ENCODE measurements at places on chromosomes 5 and 9. TPM values are rescaled to one million over a fixed set of nuclear protein-coding genes. Genes with fewer than 3 reads are reported as not detected.

DNA sequence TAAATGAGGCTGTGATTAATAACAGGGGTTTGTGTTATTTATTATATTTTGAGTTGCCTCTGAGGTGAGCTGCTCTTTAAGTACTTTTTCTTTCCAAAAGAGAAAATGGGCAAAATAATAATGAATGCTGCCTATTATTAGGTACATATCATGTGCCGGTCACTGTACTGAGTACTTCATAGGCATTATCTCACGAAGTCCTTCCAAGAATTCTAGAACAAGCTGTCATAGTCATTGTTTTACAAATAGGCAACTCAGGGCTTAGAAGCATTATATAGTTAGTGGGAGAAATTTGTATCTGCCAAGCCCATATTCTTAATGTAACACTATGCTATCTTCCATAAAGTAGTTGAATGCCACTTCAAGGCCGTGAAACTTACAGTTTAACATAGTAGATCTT, 628.7 kb downstream of the CCDC171 start:
- H3K4me3 ChIP-seq: no peak overlapping the region
- no peaks in the 10 kb centered on the region for H3K27me3 ChIP-seq
- no peaks in the 10 kb centered on the region for H3K36me3 ChIP-seq
- DNase-seq: no peak
- H3K27ac ChIP-seq: no peak overlapping the region

- no peak overlapping the region for H3K4me3 ChIP-seq
- no peak overlapping the region for H3K27ac ChIP-seq
- no peak for DNase-seq
- no peaks in the 10 kb centered on the region for H3K27me3 ChIP-seq
Measured at GRCh38 chr9:7433508-7434292, 365.9 kb downstream of the DMAC1 start.

GRCh38 chr5:2761921-2762488, 10.5 kb upstream of the IRX2 start:
- H3K4me1 ChIP-seq: no peaks in the 10 kb centered on the region
- H3K4me3 ChIP-seq: no peak overlapping the region
- H3K27ac ChIP-seq: peak overlapping the region; percentile 14

DNA sequence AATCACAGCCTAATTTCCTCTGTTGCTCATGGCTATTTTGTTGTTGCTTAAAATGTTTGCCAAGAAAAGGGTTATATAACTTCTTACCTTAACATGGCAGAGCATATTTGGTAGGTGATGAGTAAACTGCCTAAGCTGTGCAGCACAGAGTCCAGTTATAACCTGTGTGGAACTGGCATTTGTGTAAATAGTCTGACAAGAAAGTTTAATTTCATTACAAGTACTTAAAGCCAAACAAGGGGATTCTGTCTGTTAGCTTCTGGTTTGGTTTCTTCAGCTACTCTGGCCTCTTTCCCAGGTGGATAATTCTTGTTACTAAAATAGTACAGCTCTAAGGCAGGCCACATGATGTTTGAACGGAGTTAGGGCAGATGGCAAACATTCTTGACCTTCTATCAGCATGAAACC, 72.2 kb downstream of the PTCD2 start:
- no peak overlapping the region for H3K27ac ChIP-seq
- no peaks in the 10 kb centered on the region for H3K27me3 ChIP-seq
- no peak overlapping the region for H3K4me3 ChIP-seq

GRCh38 chr5:166102947-166103346, 2188.5 kb upstream of the WWC1 start:
- no peak overlapping the region for H3K27ac ChIP-seq
- H3K36me3 ChIP-seq: no peaks in the 10 kb centered on the region
- no peak for DNase-seq
- H3K4me3 ChIP-seq: no peak overlapping the region
- H3K4me1 ChIP-seq: peaks cover 4% of the 10 kb centered on the region

Gene CCT5
- 241 TPM for total RNA-seq

GRCh38 chr5:66570201-66570600, 26.0 kb upstream of the MAST4 start:
- no peaks in the 10 kb centered on the region for H3K4me1 ChIP-seq
- no peak overlapping the region for H3K4me3 ChIP-seq
- no peaks in the 10 kb centered on the region for H3K36me3 ChIP-seq
- DNase-seq: no peak
- H3K27me3 ChIP-seq: peaks cover 24% of the 10 kb centered on the region
- no peak overlapping the region for H3K27ac ChIP-seq

Measured in progenitor cell of endocrine pancreas (in vitro differentiated cells).